ENCODE measurements at places on chromosomes 3 and 15.

GRCh38 chr3:114745322-114746240, 401.5 kb downstream of the ZBTB20 start:
- no peak for DNase-seq

DNA sequence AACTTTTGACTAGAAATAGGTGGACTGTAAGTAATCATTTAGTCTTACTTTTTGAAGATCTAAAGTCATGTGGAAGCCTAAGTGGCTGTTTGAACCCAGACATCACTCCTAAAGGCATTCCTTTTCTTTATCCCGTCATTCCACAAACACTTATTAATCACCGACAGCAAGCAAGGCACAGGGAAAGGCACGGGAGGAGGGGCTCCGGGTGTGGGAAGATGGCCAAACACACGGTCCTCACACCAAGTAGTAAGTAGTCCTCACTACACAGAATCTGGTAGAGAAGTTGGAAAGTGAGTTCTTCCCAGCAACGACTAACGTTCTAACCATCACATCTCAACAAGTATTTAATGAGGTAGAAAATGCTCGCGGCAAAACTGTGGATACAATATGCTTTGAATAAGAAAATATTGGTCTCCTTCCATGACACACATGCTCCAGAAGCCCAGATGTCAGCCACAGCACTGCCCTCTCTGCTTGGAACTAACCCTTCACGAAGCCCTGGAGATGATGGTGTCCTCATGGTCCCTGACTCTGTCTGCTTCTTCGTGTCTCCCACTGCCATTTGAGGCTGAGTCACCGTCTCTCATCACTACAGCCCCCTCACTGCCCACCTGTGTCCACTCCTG, 202.2 kb downstream of the OPA1 start:
- DNase-seq: no peak

DNA sequence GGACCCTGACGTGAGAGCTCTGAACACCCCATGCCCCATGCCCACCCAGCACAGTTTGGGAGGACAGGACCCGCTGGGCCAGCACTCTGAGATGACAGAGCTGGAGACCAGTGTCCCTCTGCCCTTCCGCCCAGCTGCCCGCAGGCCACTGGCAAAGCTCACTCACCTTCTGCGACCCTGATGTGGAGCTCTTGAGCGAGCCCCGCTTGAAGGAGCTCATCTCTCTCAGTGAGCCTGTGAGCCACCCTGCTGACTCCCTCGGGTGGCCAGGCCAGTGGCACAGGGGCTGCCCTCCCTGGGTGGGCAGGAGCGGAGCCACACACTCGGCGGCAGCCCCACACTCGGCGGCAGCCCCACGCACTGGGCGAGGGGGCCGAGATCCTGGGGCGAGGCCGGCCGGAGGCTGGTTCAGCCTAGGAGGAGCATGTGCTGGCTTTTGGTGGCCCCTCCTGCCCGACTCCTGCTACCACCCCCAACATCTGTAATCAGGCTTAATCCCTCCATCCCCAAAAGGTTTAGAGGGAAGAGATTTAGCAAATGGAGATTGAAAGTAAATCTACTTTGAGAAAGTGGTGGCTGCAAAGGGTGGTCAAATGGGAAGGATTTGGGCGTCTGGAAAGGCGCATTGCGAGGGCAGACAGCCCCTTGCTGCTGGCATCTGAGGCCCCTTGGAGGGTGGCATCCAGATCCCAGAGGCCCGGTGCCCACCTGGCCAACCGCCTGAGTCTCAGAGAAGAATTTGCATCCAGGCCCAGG, 59.4 kb upstream of the TRPM1 start:
- no peak for DNase-seq

DNA sequence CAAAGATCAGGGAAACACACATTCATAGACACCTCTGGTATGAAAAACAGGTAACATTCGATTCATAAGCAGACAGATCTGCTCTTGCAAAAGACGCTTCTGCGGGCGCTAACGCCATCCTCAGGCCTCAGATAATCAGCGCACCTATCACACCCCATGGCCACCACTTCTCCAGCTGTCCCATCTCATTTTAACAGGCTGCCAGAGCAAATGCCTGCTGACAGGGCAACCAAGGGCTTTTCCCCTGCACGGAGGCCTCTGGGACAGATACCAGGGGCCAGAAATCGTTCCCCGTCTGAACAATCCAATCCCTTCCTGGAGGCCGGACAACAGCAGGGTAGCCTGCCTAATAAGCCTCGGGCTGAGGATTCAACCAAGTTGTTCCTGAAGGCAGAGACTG, 15.2 kb downstream of the ABCC5 start:
- no peak for DNase-seq

DNA sequence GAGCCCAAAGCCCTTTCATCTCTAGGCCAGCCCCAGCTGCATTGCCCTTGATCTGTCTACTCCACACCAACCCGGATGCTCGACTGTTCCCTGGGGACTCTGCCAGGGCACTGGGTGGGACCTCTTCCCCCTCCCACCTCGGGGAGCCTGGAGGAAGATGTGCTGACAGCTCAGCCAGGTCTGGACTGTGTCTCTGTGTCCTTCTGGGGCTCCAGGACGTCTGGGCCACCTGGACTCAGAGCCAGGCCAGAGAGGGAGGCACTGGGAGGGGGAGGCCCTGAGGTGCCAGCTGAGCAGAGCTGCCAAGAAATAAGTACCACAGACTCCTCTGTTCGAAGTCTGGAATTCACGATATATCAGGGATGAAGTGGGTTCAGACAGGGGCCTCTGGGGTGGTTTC, 5.8 kb upstream of the HCN4 start:
- no peak for DNase-seq

DNA sequence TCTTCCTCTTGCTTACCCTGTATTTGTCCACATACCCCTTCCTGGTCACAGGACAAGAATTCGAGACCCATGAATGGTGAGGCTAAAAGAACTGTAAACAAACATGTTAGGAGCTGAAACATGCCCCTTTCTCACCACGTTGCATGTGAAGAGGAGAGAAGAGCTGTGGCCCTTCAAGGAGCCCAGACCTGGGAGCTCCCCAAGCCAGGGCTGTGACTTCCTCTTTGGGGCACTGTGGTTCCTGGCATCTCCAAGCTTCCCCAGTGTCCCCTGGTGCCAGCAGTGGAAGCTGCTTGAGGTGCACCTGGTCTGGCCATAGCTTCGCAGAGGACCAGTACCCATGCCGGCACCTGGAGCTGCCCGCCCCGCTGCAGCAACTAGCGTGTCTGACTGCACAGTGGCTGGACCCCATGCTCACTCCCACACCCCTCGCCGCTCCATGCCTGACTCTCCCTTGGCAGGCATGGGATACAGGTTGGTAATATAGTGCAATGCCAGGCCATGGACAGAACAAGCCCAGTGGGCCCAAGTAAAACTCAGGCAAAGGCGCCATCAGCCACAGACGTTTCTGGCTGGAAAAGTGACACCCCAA, 9.9 kb downstream of the SPCS1 start:
- DNase-seq: no peak

DNA sequence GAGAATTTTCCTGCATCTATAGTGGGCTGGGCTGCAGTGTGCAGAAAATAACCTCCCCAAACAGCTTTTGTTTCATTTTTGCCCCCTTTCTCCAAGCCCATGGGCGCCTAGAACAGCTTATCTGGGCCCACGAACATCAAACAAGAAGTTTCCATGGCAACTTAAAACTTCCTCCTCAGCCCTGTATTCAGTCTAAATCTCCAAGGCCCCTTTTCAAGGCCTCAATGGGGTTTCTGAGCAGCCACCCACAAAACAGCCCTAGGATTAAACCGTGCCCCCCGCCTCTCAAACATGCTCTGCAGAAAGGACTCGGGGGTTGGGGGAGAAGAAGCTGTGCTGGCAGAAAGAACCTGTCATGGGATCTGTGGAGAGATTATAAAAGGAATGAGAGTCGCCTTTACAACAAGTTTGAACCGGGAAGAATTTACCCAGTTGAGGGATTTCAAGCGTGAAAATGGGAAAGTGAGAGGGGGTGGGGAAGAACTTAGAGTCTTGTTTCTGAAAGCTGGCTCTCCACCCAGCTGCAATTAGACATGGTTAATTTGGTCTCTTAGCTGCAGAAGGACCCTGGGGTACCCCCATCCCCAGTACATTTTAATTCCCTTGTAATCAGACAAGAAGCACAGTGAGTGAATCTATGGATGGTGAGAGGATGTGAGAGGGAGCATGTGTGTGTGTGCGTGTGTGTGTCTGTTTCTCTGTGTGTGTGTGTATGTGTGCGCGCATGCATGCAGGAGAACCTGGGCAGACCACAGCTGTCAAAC, 4.3 kb upstream of the FAM107A start:
- DNase-seq: peak; percentile 78

GRCh38 chr15:88802250-88802990, 816 bp upstream of the ACAN start:
- DNase-seq: no peak
